Articular chondrocyte of knee joint (primary cell): ENCODE measurements at places on chromosomes 6 and 20. TPM values are rescaled to one million over a fixed set of nuclear protein-coding genes. Genes with fewer than 3 reads are reported as not detected.

The GSTA3 gene
- not detected in 2 replicates for total RNA-seq

The MAN1A1 gene
- 131 and 141 TPM in 2 replicates for total RNA-seq

The CLDN20 gene
- not detected in 2 replicates for total RNA-seq

The LYRM2 gene
- 31.6 and 34.2 TPM in 2 replicates for total RNA-seq

The KIF6 gene
- total RNA-seq = 0.76 and 0.78 TPM in 2 replicates

The TRIM31 gene
- not detected in 2 replicates for total RNA-seq

The ASXL1 gene
- total RNA-seq = 69.1 and 74.6 TPM in 2 replicates
